ENCODE measurements at places on chromosomes 3 and 15. TPM values are rescaled to one million over a fixed set of nuclear protein-coding genes. Genes with fewer than 3 reads are reported as not detected.

TRIM42 gene
- not detected for total RNA-seq

RETNLB gene
- total RNA-seq, result not detected

FETUB gene
- total RNA-seq, result not detected

AEN gene
- total RNA-seq, result 8.3 TPM

EXOSC7 gene
- 45.9 TPM for total RNA-seq

PLA1A gene
- total RNA-seq, result 3.9 TPM

ZNF80 gene
- total RNA-seq, result 0.06 TPM

SNTN gene
- total RNA-seq, result 0.12 TPM

GABRA5 gene
- 0.06 TPM for total RNA-seq

ITIH4 gene
- total RNA-seq, result 10.7 TPM

LTF gene
- total RNA-seq, result 24.8 TPM

LRTM1 gene
- 16.1 TPM for total RNA-seq

CPB1 gene
- 0.41 TPM for total RNA-seq

VIPR1 gene
- total RNA-seq, result 3.4 TPM

MUC20 gene
- 36.7 TPM for total RNA-seq

ZNF639 gene
- total RNA-seq, result 39.0 TPM

SCAANT1 gene
- total RNA-seq, result not detected

XCR1 gene
- 0.35 TPM for total RNA-seq

HHLA2 gene
- 13.8 TPM for total RNA-seq

TEX9 gene
- 22.9 TPM for total RNA-seq

NEK10 gene
- total RNA-seq, result 11.1 TPM

EXD1 gene
- total RNA-seq, result not detected

TMEM45A gene
- total RNA-seq, result 15.5 TPM

MYL3 gene
- total RNA-seq, result 23.5 TPM

NAA80 gene
- total RNA-seq, result 4.8 TPM

ZPLD1 gene
- total RNA-seq, result 0.12 TPM

XIRP1 gene
- 10.2 TPM for total RNA-seq

CLDN16 gene
- 73.5 TPM for total RNA-seq

COL6A6 gene
- 10.6 TPM for total RNA-seq

TMEM207 gene
- 12.2 TPM for total RNA-seq

GP5 gene
- total RNA-seq, result 1.6 TPM

CFAP100 gene
- 0.93 TPM for total RNA-seq

ARID3B gene
- total RNA-seq, result 9.3 TPM

IL5RA gene
- total RNA-seq, result 0.88 TPM

TMEM212 gene
- total RNA-seq, result not detected

TTLL13 gene
- 1.3 TPM for total RNA-seq

LRRC31 gene
- total RNA-seq, result not detected

CPN2 gene
- 0.12 TPM for total RNA-seq

C3orf70 gene
- total RNA-seq, result 8.8 TPM

XYLB gene
- total RNA-seq, result 14.3 TPM

CPLX3 gene
- total RNA-seq, result not detected

ERICH6 gene
- not detected for total RNA-seq

CIP2A gene
- total RNA-seq, result 16.7 TPM

SEMA3B gene
- total RNA-seq, result 70.1 TPM

PIF1 gene
- 9.1 TPM for total RNA-seq

SYNPR gene
- total RNA-seq, result not detected

Measured in metanephros (tissue), 2 donors.